ENCODE measurements at places on chromosomes 7 and 10. TPM values are rescaled to one million over a fixed set of nuclear protein-coding genes. Genes with fewer than 3 reads are reported as not detected.
A peak's percentile ranks its signal among the peaks of the same experiment; 100 is the strongest.

DNA sequence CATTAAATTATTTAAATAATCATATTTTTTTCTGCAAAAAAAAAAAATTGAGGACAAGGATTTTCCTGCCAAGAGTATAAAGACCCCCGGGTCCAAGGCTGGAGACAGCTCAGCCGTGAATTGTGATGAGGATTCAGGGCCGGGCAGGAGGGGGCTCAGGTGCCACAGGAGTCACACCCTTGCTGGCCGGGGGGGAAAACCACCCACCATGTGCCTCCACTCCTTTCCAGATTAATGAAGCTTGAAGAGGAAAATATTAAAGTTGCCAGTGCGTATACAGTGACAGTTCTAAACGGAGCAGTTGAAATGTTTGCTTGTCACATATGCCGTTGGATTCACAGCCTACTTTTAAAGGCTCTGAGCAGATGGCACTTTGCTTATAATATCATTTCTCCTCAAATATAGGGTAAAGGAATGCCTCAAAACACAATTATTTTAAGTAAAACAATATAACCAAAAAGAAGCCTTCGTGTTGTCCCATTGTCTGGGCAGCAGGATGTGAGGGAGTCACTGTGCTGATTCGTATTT, 49.6 kb downstream of the ADARB2 start:
- DNase-seq: no peak

The OSBPL3 gene
- 3.5 TPM for total RNA-seq

GRCh38 chr10:110667620-110668343, 23.6 kb downstream of the RBM20 start:
- DNase-seq: no peak

DNA sequence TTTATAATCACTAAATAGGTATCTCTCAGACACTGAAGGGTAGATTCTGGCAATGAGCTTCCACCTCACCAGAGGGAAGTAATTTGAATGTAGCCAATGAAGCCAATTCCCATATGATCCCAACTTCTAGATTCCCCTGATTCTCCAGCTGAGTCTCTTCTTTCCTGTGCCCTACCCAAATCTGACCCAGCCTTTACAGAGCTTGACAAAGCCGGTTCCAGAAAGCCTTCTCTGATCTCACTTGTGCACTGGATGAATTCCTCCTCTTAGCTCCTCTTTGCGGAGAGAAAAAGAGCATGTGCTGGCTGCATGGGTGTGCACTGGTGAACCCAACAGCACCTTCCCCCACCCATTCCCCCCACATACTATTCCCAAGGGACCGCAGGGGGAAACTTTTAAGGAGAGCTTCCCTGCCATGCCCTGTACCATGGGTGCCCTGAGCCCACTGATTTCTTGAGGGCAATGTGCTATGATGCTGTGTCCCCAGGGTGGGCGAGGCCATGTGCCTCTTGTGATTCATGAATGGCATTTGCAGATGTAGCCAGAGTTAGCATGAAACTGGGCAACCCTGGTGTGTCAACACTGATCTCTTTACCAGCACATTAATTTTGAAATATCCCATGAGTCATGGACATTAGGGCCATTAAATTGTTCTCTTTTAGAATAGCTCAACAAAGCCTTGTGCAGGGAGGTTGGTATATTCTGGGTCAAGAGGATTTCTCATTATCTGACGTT, 50.4 kb upstream of the PLEKHA1 start:
- DNase-seq: no peak

The CDK5 gene
- total RNA-seq: 5.8 TPM

- DNase-seq: no peak
Measured at GRCh38 chr10:59366290-59366689, 3.9 kb upstream of the FAM13C start.

- DNase-seq: no peak
Measured at GRCh38 chr10:34400075-34400474, 415.0 kb downstream of the PARD3 start.

GRCh38 chr10:71713135-71714030, 6.2 kb downstream of the C10orf105 start:
- DNase-seq: peak; percentile 55
